GM03348 (cell line): ENCODE measurements at places on chromosomes 12 and 14.

- DNase-seq = no peak
Observed at GRCh38 chr14:101351146-101351545, 210.1 kb upstream of the DIO3 start.

- no peak for DNase-seq
Observed at GRCh38 chr12:16611146-16611545, 5.2 kb upstream of the LMO3 start.

- peak; percentile 1 for DNase-seq
Observed at GRCh38 chr14:84961637-84962036, 568.3 kb upstream of the FLRT2 start.

DNA sequence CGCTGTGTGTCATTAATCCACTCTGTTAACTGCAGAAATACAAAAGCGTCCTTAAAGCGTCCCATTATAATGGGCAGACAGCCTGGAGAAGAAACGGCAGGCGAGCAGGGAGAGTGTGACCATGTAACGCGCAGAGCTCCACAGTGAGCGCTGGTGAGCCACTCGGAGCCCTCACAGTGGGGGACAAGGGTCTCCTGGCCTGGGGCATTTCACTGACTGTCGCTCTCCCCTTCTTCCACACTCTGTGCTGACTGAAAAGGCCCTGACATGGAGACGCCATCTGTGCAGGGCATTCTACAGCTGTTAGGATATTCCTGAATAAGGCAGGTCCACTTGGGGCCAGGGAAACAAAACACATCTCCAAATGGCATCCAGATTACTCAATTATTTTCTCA, 24.2 kb downstream of the CCDC92 start:
- DNase-seq = no peak

GRCh38 chr14:100871234-100872186, 32.0 kb downstream of the RTL1 start:
- DNase-seq = peak; percentile 59

- no peak for DNase-seq
Observed at GRCh38 chr12:122659579-122659978, 43.6 kb downstream of the HCAR2 start.

GRCh38 chr14:105096206-105096875, 31.1 kb upstream of the GPR132 start:
- no peak for DNase-seq
